ENCODE measurements at places on chromosomes 12 and 14. TPM values are rescaled to one million over a fixed set of nuclear protein-coding genes. Genes with fewer than 3 reads are reported as not detected.

The MYH6 gene
- not detected for total RNA-seq

The PABPN1 gene
- 319 TPM for total RNA-seq

The SAMD15 gene
- total RNA-seq, result 0.70 TPM

The P2RX2 gene
- not detected for total RNA-seq

The ADAMTS20 gene
- total RNA-seq, result not detected

The SDSL gene
- total RNA-seq, result not detected

The TMEM119 gene
- total RNA-seq, result not detected

The CCND2 gene
- not detected for total RNA-seq

The GDF3 gene
- not detected for total RNA-seq
